AG04450 (cell line): ENCODE measurements at places on chromosomes 1 and 21. TPM values are rescaled to one million over a fixed set of nuclear protein-coding genes. Genes with fewer than 3 reads are reported as not detected.
A peak's percentile ranks its signal among the peaks of the same experiment; 100 is the strongest.

PHLDA3 gene
- 58.9 and 73.9 TPM in 2 replicates for polyA plus RNA-seq

C1orf210 gene
- polyA plus RNA-seq: not detected in 2 replicates

- no peak for DNase-seq
These were observed 689 bp upstream of the GPR137B start for GRCh38 chr1:236141447-236142252.

- DNase-seq: no peak
These were observed 5.5 kb upstream of the KCNJ9 start for GRCh38 chr1:160075836-160076235.

GRCh38 chr1:241839369-241839979, 8.5 kb upstream of the EXO1 start:
- no peak for DNase-seq

REN gene
- polyA plus RNA-seq: 0.72 and 0.94 TPM in 2 replicates

ZYG11B gene
- polyA plus RNA-seq: 21.5 and 26.1 TPM in 2 replicates

DNA sequence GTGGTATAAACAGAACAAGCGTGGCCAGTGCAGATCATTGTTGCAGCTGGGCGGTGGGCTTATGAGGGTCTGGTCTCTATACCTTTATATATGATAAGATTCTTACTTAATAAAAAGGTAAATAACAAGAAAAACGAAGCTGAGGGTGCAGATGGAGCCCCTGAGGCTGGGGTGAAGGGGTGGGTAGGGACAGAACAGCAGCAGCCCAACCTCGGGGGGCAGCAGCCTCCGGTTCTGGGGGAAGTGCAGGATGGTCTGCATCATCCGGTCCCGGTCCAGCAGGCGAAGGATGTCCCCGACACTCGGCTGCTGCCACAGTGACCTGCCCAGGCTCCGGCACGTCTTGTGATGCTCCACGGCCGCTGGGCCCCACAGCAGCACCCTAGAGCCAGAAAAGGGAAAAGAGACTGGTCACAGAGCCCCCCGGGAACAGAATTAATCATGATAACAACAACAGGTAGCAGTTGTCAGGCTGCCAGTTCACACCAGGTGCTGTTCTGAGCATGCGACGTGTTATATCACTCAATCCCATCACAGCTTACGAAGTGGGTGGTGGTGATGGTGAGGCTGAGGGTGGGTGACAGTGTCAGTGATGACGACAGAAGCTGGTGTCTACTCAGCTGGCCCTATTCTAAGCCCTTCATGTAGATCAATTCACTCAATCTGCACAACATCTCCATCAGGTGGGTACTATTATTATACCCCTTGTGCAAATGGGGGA, 35.5 kb downstream of the MRAP start:
- DNase-seq: no peak

DNA sequence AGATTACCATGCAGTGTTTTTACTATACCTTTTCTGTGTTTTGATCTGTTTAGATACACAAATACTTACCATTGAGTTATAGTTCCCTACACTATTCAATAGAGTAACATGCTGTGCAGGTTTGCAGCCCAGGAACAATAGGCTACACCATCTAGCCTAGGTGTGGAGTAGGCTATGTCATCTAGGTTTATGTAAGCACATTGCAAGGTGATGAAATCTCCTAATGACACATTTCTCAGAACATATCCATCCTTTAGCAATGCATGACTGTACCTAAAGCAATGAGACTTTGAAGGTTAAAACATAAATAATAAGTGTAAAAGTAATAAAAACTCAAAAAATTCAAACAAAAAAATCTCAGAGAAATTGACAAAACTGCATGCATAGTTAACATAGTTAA, 358.6 kb downstream of the USH2A start:
- DNase-seq: no peak

- DNase-seq: peak; percentile 47
These were observed 127.5 kb downstream of the UCK2 start for GRCh38 chr1:165954940-165955339.

GRCh38 chr21:33007747-33008146, 18.0 kb upstream of the OLIG2 start:
- DNase-seq: no peak
